Stimulated activated CD8-positive, alpha-beta memory T cell treated with anti-CD3 and anti-CD28 coated beads, Interleukin-4, amount 100 ng/mL, for 24 hours (primary cell): ENCODE measurements at places on chromosomes 12 and 14.

GRCh38 chr14:103806805-103807204, 40.6 kb downstream of the PPP1R13B start:
- no peak for DNase-seq

- no peak for DNase-seq
Measured at GRCh38 chr12:7884689-7885088, 12.0 kb upstream of the SLC2A14 start.

GRCh38 chr12:95590775-95591174, 39.5 kb upstream of the USP44 start:
- DNase-seq, result no peak

DNA sequence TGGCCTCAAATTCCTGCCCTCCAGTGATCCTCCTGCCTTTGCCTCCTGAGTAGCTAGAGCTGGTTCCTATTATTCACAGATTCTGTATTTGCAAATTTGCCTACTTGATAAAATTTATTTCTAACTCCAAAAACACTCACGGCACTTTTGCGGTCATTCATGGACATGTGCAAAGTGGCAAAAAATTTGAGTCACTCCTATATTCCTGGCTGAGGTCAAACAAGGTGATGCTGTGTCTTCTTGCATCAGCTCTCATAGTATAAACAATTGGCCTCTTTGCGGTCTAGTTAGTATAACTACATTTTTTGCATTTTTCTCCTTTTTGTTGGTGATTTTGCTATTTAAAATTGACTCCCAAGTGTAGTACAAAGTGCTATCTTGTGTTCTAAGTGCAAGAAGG, 24.7 kb downstream of the ATF1 start:
- no peak for DNase-seq

DNA sequence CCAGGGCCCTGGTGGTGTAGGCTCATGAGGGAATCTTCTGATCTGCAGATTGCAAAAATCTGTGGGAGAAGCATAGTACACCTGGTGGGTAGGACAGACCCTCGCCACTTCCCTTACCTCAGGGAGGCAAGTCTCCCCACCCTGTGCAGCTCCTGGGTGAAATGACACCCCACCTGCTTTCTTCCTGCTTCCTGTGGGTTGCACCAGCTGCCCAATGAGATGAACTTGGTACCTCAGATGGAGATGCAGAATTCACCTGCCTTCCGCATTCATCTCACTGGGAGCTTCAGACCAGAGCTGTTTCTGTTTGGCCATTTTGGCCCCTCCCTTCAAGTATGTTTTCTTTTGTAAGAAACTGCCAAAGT, 4.7 kb downstream of the CLEC2D start:
- no peak for DNase-seq

- no peak for DNase-seq
Measured at GRCh38 chr14:26987744-26988363, 390.0 kb upstream of the NOVA1 start.

DNA sequence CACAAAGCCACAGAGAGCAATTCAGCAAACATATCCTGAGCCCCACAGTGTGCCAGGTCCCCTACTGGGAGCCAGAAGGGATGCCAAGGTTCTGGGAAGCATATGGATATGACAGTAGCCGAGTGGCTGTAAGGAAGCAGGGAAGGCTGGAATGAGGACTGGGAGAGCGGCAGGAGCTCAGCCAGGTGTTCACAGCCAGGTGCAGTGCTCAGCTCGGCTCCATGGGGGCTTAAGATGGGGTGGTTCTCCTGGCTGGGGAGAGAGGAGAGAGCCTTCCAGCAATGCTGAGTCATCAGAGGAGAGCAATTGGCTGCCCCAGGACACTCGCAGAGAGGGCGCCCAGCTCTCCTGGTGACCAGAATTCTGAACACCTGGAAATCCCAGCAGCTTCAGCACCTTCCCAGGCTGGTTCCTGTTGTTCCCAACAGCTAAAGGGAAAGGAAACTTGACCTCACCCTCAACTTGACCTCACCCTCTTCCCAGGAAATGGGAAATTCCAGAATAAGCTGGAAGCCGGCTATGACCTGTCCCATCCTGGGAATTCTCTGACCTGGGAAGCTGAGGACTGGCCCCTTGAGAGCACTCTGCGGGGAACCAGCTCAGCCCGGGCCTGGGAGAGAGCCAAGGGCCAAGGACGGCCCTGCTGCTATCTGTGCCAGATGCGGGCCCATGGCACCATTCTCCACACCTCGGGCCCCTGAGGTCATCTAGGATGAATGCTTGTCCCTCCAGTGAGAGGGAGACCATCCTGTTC, 34.6 kb downstream of the SLC6A12 start:
- no peak for DNase-seq

DNA sequence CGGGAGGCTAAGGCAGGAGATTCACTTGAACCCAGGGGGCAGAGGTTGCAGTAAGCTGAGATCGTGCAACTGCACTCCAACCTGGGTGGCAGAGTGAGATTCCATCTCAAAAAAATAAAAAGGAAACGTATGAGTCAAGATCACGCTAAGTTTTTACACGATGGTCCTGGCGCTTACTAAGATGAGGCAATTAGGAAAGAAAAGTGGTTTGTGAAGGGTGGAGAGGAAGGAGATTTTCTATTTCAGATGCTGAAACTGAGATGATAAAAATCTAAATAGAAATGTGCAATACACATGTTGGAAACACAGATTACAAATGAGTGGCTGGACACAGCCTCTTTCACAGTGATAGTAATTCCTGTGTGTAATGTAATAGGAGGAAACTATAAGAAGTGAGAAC, 63.2 kb downstream of the KDM5A start:
- DNase-seq, result no peak

GRCh38 chr14:96926001-96926400, 128.8 kb downstream of the VRK1 start:
- no peak for DNase-seq

- DNase-seq, result no peak
Measured at GRCh38 chr14:54909817-54910558, 7.4 kb upstream of the GCH1 start.
